ENCODE measurements at places on chromosomes 13 and 19.

DNA sequence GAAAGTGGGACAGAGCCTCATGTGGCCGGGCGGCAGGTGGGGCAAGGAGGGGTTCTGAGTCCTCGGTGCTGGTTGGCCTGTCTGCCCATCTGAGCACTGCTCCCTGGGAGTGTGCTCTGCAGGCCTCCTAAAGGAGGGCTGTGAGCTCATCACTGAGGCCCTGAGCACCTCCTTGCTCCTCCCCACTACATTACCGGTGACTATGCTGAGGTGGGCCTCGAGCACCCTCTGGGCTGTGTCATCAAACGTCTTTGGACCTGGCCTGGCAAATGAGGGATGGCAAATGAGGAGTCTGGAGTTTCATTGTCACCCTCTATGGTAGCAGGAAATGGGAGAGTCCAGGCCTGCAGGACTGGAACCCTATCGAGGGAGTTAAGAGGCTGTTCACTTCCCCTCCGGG, 38.8 kb upstream of the ZNF429 start:
- DNase-seq: no peak

DNA sequence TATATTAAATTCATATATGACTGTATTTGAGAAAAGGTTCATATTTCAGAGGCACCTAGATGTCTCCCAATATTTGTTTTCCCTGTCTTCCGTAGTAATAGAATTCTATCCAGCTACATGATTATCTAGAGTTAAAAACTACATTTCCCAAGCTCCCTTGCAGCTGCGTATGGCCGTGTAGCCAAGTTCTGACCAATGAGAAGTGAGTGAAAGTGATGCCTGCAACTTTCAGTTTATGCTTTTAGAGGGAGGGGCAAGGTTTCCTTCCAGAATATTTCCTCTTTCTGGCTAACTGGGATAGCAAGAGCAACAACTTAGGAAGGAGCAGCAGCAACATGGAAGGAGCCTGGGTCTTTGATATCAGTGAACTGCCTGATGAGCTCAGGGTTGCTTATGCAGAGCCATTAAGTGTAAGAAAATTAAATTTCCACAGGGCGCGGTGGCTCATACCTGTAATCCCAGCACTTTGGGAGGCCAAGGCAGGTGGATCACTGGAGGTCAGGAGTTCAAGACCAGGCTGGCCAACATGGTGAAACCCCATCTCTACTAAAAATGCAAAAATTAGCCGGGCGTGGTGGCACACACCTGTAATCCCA, 23.2 kb upstream of the CYP2A13 start:
- DNase-seq: no peak

DNA sequence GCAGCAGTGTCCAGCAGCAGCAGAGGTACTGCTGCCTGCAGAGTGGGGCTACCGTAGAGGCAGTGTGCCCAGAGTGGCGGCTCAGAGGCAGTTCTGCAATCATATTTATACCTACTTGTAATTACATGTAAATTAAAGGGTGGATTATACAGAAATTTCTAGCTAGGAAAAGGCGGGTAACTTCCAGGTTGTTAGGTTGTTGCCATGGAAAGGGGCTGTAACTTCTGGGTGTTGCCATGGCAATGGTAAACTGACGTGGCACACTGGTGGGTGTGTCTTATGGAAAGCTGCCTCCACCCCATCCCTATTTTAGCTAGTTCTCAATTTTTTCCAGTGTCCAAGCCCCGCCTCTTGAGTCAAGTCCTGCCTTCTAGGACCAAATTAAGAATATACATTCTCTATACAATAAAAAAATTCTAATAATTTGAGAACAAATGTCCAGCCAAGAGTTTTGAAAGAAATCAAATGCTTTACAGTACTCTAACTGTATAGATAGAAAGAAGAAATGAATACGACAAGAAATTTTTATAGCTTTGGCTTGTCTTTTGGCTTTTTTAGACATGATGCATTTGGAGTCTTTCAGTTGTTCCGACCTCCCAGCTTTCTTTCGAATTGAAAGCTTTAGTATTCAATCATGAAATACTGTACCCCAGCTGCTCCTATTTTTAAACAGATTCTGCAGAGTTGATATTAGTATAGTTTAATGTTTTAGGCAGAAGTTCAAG, 816.6 kb downstream of the DIAPH3 start:
- no peak for DNase-seq

DNA sequence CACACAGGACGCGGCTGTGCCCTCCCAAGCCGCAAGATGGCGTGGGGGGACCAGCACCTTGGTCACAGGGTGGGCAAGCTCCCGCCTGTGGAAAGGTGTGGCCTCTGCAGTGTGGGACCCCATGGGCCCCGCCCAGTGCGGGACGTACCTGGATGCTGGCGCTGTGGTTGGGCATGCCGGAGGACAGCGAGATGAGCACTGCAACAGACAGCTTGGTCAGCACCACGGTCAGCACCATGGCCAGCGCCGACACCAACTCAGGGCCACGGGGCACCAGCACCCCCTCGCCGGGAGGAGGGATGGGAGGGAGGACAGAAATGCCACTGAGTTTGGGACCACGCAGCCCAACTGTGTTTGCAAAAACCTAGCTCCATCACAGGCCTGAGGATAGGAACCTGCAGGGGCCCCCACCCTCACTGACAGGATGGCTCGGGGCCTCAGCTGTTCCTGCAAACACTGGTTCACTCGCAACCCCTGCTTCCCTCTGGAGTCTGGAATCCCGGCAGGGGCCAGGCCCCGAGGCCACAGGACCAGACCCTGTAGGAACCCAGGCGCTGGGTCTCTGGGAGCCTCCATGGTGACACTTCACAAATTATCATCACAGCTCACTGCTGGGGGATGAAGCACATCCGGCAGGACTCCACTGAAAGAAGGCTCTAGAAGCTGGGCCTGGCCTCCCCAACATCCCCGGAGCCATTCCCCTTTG, 27.1 kb downstream of the IZUMO4 start:
- no peak for DNase-seq

- no peak for DNase-seq
Measured at GRCh38 chr19:3535563-3535965, 3.4 kb upstream of the TEKTIP1 start.

DNA sequence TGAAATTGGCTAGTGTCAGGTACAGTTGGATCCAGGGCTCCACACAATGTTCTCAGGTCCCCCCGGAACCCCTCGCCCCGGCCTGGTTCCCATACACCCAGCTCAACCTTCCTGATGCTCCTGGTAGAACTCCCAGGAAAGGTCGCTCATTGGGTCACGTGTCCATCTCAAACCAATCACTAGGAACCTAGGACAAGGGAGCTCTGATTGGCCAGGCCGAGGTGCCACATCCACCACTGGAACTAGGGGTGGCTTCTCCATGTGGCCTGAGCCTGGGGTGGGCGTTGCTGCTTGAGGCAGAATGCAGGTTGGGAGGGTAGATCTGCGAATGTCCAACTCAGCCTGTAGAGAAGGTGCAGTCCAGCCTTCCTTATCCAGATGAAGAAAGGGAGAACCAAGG, 6.9 kb upstream of the MEF2B start:
- no peak for DNase-seq

DNA sequence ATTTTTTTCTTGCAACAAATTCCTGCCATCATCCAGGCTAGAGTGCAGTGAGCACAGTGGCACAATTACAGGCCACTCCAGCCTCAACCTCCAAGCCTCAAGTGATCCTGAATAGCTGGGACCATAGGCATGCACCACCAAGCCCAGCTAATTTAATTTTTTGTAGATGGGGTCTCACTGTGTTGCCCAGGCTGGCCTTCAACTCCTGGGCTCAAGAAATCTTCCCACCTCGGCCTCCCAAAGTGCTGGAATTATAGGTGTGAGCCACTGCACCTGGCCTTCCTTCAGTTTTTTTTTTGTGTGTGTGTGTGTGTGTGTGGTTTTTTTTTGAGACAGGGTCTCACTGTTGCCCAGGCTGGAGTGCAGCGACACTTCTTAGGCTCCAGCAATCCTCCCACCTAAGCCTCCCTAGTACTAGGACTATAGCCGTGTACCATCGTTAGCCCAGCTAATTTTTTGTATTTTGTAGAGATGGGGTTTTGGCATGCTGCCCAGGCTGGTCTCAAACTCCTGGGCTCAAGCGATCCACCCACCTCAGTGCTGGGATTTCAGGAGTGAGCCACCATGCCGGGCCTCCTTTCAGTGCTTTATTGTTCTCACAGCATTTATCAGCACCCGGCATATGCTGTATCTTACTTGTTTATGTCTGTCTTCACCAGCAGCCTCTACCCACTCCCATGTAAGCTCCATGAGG, 5.9 kb upstream of the SRRM5 start:
- no peak for DNase-seq

GRCh38 chr19:32061315-32061714, 284.1 kb upstream of the ZNF507 start:
- no peak for DNase-seq

DNA sequence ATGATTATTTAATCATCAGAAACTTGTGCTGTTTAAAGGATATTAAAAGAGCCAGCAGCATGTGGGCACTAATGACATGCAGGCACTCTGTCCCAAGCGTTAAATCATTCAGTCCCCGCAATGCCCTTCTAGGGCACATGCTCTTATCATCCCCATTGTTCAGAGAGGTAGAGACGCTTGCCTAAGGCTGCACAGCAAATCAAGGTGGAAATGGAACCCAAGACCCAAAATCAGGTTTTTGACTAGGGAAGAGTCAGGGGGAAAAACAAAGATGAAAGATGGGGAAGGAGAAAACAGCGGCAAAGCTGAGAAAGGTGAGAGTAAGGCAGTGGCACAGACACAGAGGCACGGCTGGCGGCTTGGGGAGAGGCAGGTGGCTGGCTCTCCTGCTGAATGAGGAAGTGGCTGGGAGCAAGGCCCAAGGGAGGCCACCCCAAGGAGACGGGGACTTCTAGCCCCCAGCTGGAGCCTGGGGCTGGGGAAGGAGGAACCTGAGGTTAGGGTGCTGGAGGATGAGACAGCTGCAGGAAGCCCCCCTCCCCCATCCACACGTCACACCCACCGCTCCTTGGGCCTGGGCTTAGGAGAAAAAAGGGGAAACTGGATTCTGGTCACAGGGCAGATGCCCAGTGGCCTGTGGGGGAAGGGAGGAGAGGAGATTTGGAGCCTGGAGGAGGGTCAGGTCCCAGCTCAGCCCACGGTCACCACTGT, 1.0 kb upstream of the TYROBP start:
- DNase-seq: peak; percentile 71

DNA sequence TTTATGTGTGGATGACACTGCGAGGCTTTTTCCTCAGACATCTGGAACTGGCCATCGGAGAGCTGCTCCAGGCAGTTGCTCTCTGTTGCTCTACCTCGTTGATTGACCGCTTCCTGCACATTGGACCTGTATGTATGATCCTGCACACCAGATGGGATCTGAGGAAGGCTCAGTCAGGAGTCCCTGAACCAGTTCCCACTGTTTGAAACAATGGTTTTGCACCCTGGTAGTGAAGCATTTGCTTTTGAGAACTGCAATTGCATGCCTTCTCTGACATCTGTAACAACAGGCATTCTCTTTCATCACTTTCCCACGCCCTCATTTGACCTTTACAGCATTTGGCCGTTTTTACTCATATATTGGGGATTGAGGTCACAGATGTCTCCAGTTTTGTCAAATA, 61.1 kb upstream of the NPAS1 start:
- DNase-seq: no peak

DNA sequence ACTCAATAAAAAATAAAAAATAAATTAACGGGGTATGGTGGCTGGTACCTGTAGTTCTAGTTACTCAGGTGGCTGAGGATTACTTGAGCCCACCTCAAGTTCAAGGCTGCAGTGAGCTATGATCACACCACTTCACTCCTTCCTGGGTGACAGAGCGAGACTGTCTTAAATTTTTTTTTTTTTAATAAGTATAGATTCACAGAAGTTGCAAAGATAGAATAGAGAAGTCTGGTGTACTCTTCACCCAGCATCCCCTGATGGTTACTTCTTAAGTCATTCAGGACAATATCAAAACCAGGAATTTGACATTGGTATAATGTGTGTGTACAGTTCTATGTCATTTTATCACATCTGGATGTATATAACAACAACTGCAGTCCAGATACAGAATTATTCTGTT, 7.7 kb upstream of the CD22 start:
- no peak for DNase-seq

DNA sequence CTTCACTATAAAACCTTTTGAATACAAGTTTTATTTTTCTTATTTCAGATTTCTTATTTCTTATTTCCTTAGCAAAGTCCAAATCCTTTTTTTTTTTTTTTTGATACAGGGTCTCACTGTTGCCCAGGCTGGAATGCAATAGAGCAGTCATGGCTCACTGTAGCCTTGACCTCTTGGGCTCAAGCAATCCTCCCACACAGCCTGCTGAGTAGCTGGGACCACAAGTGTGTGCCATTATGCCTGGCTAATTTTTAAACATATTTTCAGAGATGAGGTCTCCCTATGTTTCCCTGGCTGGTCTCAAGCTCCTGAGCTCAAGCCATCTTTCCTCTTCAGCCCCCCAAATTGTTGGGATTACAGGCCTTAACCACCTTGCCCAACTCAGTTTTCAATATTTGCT, 334.3 kb downstream of the DLEU7 start:
- no peak for DNase-seq

- DNase-seq: no peak
Measured at GRCh38 chr13:70523622-70524021, 415.4 kb upstream of the KLHL1 start.

- no peak for DNase-seq
Measured at GRCh38 chr19:13881251-13881691, 4.3 kb downstream of the NANOS3 start.

- DNase-seq: no peak
Measured at GRCh38 chr13:46578590-46578975, 25.6 kb downstream of the LRCH1 start.

DNA sequence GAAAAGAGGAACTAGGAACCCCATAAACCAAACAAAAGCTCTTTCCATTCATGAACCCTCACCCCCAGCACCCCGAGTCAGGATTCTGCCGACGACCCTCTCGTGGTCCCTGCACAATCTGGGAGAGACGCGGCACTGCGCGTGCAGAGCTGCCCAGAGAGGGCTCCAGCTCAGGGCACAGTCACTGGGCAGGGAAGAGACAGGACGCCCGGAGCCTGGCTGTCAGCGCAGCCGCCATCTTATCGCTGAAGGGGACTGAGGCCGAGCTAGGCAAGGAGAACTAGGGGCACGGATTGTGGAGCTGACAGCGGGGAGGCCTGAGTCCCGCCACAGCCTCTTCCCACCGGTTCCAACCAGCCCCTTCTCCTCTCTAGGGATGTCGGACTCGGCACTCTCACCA, 349 bp downstream of the ZNF98 start:
- no peak for DNase-seq

DNA sequence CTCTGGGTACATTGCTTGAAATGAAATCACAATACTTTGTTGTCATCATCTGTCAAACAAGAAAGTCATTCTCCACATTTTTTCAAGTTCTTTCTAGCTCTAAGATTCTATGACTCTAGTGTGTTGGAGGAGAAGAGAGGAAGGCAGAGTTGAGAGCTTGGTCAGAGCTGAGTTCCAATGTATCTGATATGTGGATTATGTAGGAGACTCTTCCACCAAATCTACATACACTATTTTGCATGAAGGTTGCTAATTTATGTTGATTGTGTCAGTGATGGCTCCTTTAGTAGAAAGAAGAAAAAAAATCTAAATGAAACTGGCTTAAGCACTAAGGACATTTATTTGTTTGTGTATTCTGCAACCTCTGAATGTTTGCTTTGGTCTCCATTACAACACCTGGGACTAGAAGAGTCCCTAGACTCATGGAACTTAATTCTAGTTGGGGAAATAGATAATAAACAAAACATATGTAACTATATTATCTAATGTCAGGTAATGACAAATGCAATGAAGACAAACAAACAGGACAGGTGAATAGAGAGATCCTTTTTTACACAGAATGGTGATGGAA, 691.9 kb downstream of the UQCRFS1 start:
- no peak for DNase-seq
